ENCODE measurements at places on chromosomes 16 and 17.

- DNase-seq: no peak
Observed at GRCh38 chr16:15052747-15053476, 3.0 kb downstream of the NTAN1 start.

GRCh38 chr16:22375117-22375962 is 921 bp upstream of the CDR2 start:
- DNase-seq: peak; percentile 40

DNA sequence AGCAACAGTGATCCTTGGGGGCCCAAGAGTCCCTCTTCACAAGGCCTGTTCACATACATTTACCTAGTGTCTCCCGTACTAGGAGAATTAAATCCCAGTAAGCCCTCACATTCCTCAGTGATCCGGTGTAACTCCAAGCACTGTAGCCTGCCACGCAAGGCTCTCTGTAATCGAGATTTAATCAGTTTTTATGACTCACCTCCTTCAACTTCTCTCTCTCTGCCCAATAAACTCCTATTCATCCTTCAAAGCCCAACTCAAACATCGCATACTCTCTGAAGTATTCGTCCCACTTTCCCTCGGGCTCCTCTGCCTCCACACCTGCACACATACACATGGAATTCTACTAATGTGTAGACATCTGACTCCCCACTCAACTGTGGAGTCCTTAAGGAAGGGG is 141.8 kb downstream of the CMIP start:
- DNase-seq: no peak

DNA sequence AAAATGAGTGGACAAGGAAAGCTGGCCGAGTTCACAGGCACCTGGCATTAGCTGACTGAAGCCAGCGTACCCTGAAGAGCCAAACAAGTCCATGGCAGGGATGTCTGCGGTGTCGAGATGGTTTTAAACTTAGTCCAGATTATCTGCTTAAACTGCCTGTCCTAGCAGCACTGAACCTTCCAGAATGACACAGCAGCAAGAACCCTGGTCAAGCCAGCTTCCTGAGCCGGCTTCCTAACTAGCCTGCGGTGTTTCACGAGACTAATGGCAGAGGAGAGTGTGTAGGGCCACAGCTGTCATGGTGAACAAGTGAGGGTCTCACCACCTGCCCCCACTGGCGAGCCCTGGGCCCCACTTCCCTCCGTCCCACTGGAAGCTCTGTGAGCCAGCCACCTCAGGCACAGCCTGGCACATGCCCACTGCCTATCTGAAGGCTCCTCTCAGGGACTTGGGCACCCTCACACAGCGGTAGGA is 28.8 kb upstream of the MTSS2 start:
- no peak for DNase-seq

GRCh38 chr16:11391576-11391975 is 46.3 kb downstream of the RMI2 start:
- peak; percentile 94 for DNase-seq

GRCh38 chr16:13866073-13866472 is 53.9 kb upstream of the ERCC4 start:
- DNase-seq: peak; percentile 75

GRCh38 chr17:34482730-34483129 is 96.7 kb upstream of the TMEM132E start:
- no peak for DNase-seq

- peak; percentile 21 for DNase-seq
Observed at GRCh38 chr16:80938004-80938878, 68.4 kb downstream of the CMC2 start.

DNA sequence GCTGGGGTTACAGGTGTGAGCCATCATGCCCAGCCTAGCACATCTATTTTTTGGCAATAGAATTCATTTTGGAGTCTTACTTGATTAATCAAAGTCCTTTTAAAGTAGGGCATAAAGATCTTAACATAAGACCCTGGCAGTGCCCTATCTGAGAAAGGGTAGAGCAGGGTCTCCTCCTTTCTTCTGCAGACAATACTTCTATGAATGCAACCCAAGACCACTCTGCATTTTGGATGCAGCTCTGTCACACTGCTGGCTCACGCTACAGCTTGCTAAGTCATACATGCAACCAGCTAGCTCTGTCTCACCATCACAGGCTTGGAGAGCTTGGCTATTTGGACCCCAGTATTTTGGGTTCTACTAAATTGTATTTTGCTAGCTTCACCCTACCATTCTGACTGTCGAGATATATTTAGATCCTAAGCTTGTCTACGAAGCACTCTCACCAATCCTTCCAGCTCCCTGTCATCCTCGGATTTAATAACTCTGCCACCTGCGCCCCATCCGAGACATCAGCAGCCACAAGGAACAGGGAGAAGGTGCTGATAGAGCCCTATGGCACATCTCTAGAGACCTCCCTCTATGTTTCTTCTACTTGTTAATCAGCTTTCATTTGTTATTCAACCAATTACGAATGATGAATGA is 45.1 kb downstream of the RBFOX3 start:
- no peak for DNase-seq

DNA sequence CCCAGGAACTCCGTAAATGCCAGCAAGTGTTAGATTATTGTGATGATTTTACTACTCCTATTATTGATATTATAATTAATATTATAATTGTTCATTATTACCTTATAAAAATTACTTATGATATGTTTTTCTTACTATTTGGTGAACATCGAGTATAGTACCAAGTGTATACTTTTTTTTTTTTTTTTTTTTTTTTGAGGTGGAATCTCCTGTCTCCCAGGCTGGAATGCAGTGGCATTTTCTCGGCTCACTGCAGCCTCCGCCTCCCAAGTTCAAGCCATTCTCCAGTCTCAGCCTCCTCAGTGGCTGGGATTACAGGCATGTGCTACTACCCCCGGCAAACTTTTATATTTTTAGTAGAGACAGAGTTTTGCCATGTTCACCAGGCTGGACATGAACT is 347.0 kb downstream of the WWOX start:
- DNase-seq: no peak

DNA sequence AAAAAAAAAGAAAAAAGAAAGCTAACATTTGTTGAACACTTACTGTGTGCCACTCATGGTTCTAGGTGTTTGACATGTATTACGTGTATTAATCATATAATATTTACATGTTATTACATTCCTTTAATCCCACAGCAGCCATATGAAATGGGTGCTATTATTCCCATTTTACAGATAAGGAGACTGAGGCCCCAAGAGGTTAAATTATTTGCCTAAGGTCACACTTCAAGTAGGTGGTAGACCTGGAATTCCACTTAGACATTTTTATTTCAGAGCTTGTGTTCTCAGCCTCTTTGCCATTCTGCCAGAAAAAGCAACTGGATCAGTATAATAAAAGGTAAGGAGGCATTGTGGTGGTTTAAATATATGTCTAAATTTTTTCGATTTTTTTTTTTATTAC is 55.1 kb upstream of the HS3ST4 start:
- DNase-seq: no peak

GRCh38 chr16:87186446-87186845 is 130.7 kb downstream of the C16orf95 start:
- no peak for DNase-seq

GRCh38 chr17:81402981-81403467 is 7.8 kb downstream of the BAHCC1 start:
- no peak for DNase-seq

GRCh38 chr17:14525551-14526455 is 224.9 kb downstream of the HS3ST3B1 start:
- DNase-seq: peak; percentile 20

DNA sequence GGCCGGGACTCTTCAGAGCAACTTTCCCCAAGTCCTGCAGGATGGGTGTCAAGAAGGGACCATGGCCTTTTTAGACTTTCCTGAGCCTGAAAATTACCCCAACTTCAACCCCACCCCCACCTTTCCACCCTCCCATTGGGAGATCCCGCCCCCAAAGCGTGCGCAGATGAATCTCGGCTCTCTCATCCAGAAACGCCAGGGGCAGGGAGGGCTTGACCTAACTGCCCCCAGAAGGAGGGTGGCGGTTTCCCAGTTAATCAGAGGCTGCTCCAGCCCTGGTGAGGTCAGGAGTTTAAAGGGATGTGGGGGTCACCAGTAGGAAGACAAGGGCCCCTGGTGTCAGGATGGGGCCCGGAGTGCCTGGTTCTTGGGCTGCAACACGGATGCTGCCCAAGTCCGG is 480 bp downstream of the KIF19 start:
- no peak for DNase-seq

- DNase-seq: no peak
Observed at GRCh38 chr16:22278441-22279230, 18.6 kb upstream of the POLR3E start.

DNA sequence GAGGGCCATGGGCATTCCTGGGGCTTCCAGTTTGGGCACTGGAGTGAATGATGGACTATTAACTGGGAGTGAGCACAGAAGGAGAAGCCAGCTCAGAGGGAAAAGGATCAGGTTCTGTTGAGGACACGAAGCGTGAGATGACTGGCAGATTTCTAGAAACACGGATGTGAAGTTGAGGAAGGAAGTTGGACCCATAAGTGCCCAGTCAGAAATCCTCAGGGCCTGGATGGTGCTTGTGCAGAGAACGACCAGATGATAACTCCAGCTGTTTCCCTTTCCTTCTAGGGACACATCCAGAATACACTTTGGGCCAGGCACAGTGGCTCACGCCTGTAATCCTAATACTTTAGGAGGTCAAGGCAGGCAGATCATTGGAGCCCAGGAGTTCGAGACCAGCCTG is 23.3 kb upstream of the ANKRD40CL start:
- no peak for DNase-seq

DNA sequence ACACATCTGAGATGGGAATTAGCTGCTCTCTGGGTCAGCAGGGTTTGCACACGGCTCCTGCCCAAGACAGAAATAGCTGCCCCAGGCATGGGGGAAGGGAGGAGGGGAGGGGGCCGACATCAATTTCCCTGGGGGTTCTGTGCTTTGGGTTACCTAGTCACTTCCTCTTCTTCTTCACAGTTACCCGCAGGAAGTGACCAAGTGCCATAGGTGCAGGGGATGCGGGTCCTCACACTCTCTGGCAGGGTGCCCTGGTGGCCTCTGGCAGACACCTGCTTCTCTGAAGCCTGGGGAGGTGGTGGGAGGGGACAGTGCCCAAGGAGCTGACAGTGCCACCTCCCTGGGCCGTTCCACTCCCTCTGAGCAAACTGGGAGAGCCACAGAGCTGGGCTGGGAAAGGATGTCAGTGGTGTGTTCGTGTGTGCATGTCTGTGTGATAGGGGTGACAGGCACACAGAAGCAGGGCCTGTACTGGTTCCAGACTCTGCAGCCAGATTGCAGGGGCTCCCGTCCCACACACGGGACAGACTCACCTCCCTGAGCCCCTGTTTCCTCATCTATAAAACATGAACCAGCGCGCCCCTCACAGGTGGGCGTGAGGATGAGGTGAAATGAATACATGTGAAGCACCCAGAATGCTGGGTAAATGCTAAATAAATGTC is 18.2 kb downstream of the SCN4A start:
- no peak for DNase-seq

DNA sequence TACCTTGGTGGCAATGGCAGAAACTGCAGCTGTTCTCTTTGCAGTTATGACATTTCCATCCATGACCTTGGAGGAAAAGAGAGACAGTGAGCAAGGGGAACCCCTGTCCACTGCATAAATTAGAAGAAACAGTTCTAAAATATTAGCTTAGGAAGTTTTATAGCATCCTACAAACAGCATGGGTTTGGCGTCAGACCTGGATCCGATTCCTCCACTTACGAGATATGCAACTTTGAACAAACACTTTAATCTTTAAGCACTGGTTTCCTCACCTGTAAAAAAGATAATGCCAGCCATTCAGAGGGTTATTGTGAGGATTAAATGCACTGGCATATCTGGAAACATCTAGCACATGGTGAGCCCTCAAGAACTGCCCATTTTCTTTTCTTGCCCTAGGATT is 2.6 kb downstream of the CRYM start:
- no peak for DNase-seq

- DNase-seq: no peak
Observed at GRCh38 chr16:52071101-52071500, 475.8 kb downstream of the TOX3 start.

DNA sequence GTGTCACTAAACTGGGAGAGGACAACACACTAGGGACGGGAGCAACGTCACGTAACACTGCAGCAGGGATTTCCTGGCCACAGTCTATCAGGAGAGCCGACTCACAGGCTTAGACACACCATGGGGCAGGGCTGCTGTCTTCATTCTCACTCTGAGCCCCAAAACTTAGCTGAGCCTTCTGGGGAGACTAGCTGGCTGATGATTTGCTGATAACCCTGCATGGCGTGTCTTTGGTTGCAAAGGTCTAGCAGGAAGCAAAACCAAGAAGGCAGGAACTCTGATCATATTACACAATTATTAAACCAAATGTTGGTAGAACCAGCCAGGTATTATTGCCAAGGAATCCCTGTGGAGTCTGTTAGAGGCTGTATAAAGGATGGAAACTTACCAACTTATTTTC is 345.0 kb downstream of the SLC39A11 start:
- DNase-seq: no peak

DNA sequence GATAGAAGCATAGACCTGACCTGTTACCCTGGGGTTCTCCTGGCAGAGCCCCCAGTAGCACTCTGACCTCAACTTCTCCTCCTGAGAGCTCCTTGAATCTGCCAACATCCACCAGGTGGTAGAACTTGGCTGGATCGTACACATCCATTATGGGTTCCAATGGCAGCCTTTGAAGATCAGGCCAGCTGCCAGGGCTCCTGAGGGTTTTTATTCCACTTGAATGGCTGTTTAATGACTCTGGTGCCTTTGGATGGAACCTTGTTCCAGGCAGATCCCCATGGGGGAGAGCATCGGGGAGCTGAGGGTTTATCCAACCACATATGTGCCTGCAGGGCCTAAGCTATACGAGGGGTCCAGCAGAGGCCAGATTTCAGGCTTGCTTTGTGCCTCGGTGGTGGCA is 47.1 kb upstream of the CLEC19A start:
- no peak for DNase-seq

DNA sequence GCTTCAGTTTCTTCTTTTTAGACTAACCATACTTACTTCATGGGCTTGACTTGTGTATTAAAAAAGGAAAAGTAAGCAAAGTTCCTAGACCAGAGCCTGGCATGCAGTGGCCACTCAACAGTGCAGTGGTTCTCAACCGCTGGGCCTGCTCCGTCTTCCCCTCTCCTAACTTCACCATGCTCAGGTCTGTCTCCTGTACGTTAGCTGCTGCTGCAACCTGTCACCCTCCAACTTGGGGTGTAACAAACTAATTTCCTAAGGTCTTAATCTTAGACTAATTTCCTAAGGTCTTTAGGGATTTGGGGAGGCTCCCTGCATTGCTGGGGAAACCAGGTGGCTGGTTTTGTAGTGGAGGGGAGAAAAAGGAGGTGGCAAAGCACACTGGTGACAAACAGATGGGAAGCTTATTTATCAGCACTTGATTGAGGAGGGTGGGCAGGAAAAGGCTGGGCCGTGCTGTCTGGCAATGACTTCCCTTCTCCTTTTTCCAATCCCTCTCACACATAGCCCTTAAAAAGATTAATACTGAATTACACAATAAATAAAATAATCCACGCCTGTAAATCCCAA is 2.2 kb upstream of the ARL4D start:
- no peak for DNase-seq

DNA sequence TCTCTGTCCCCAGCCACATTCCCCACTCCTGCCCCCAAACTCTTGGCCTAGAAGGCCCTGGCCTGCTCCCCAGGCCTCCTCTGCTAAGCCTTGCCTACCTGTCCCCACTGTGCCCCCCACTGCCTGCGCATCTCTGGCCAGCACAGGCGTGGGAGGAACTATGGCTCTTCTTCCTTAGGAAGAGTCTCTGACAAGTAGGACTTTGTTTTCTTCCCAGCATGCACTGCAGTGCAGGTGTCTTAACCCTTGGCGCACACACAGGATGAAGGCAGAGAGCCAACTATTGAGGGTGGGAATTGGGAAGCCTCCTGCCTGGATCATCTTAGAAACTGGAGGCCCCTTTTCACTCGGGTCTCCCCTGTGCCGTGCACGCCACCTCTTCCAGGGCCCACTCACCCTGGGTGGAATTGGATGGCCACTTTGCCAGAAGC is 3.6 kb downstream of the AMDHD2 start:
- DNase-seq: no peak

All from NCI-H146 (cell line).